ENCODE measurements at places on chromosomes 12 and 14.
A peak's percentile ranks its signal among the peaks of the same experiment; 100 is the strongest.

GRCh38 chr12:95548539-95549391 lies 2.5 kb downstream of the USP44 start:
- peak; percentile 46 for DNase-seq

DNA sequence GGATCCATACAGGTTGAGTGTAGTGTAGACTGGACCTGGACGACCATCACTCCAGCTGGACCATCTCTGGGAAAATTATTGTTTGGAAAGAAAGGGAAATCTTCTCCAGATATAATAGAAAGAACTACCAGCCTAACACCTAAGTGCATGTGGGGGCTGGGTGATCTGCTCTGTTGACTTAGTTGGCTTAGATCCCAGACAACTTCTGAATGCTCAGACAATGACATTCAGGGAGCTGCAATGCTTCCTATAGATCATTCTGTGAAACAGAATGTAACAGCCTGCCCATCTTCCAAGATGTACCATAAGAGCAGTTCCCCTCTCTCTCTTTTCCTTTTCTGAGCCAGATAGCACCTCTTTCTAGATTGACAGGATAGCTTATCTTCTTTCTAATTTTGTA lies 572.8 kb upstream of the STXBP6 start:
- DNase-seq: no peak

- no peak for DNase-seq
These were observed 57.1 kb downstream of the VWF start for GRCh38 chr12:6067152-6067916.

- DNase-seq: no peak
These were observed 134.9 kb upstream of the IFNG-AS1 start for GRCh38 chr12:67854351-67854750.

- peak; percentile 21 for DNase-seq
These were observed 101.2 kb upstream of the EIF5 start for GRCh38 chr14:103232831-103233319.

DNA sequence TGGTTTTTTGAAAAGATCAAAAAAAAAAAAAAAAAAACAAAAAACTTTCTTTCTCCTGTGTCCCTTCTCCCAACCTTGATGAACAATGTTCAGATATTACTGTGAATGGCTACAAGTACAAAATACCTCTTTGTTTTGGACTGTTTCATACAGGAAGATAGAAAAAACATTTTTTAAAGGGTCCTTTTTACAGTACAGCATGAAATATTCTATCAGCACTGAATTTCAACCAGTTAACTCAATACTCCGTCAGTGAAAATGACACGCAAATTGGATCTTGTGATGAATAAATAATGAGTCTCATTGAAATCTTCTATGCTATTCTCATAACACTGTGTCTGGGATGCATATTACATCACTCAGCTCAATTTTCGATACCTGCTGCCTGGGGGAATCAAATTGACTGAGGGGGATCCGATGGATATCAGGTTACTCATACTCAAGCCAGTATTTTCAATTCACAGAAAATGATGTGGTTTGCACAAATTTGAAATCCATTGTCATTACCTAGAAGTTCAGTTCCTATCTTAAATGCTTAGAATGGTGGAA lies 179.6 kb downstream of the TMTC2 start:
- no peak for DNase-seq

GRCh38 chr12:50249464-50250182 lies 33.7 kb downstream of the LIMA1 start:
- DNase-seq: peak; percentile 28

GRCh38 chr12:11635341-11635740 lies 14.1 kb upstream of the ETV6 start:
- DNase-seq: no peak

GRCh38 chr12:5429741-5430557 lies 2.0 kb upstream of the NTF3 start:
- DNase-seq: no peak

Data from GM10248 (cell line).